Right hindlimb (tissue), 1 donor: ENCODE measurements at places on chromosomes 11 and 22.

DNA sequence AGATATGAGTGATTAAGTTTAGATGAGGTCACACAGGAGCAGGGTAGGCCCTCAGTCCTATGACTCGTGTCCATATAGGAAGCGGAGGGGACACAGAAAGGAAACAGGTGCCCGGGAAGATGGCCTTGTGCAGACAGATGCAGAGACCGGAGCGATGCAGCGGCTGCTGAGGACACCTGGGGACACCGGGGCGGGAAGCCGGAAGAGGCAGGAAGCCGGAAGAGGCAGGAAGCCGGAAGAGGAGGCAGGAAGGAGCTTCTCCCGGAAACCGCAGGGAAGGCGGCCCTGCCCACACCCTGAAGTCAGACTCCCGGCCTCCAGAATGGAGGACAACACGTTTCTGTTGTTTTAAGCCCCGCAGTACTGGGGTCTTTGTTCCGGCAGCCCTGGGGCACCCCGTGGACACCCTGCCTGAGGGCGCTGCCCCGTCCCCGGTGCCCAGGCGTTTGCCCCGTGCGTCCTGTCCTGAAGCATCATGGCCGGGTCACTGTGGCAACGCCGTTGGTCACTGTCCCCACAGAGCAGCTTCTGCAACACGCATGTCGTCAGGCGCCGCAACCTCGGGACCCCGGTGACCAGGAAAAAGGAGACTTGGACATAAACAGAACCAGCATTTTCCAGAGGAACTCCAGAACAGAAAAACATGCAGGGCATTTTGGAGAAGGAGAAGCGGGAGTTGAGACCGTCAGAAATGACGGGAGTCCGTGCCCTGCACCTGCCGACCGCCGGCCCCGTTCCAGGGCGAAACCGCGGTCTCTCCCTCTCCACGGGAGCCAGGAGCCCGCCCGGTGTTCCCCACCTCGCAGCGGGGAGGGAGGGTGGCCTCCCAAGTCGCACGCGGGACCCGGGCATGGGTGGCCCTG lies 103.4 kb downstream of the BRD1 start:
- DNase-seq: no peak

DNA sequence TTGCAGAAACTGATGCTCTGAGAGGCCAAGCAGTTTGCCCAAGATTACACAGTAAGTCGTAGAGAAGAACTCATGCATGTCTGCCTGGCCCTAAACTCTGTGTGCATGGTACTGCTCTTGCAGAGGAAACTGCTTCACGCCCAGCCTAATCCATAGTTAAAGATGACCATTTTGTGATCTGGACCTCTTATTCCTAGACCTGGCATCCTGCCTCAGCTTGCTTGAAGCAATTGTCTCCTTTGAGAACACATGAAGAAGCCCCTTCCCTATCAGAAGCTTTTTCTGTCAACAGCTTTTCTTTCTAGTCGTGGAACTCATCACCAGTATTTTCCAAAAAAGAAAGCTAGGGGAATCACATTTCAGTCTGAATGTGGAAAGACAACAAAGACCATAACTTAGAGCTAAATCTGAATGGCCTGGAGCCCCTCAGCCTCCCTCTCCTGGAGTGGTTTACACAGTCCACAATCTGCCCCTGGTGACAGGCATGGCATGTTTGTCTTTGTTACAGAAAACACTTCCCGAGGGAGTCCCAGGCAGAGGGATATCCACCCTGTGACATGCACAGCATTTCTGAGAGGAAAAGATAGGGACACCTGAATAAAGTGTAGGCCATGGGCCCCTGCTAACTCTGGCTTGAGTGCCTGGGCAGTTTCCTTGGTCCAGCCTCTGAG lies 2.9 kb upstream of the FZD4 start:
- DNase-seq: no peak

- DNase-seq: no peak
Measured at GRCh38 chr22:32562916-32563315, 88.3 kb downstream of the FBXO7 start.

GRCh38 chr22:39234867-39235687 lies 9.7 kb downstream of the PDGFB start:
- DNase-seq: peak; percentile 46

- DNase-seq: peak; percentile 86
Measured at GRCh38 chr11:2531277-2531986, 86.6 kb downstream of the KCNQ1 start.

DNA sequence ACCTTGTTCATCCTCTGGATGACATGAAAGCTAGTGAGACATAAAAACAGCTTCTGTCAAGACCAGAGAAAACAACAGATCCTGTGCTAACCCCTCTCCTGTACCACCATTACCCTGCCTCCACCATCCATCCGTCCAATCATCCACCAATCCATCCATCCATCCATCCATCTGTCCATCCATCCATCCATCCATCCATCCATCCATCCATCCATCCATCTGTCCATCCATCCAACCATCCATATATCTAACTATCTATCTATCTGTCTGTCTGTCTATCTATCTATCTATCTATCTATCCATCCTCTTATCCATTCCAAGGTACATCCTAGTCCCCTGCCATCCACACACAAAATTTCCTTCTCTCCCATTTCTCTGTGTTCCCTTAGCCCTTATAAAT lies 46.6 kb upstream of the ME3 start:
- DNase-seq: no peak

DNA sequence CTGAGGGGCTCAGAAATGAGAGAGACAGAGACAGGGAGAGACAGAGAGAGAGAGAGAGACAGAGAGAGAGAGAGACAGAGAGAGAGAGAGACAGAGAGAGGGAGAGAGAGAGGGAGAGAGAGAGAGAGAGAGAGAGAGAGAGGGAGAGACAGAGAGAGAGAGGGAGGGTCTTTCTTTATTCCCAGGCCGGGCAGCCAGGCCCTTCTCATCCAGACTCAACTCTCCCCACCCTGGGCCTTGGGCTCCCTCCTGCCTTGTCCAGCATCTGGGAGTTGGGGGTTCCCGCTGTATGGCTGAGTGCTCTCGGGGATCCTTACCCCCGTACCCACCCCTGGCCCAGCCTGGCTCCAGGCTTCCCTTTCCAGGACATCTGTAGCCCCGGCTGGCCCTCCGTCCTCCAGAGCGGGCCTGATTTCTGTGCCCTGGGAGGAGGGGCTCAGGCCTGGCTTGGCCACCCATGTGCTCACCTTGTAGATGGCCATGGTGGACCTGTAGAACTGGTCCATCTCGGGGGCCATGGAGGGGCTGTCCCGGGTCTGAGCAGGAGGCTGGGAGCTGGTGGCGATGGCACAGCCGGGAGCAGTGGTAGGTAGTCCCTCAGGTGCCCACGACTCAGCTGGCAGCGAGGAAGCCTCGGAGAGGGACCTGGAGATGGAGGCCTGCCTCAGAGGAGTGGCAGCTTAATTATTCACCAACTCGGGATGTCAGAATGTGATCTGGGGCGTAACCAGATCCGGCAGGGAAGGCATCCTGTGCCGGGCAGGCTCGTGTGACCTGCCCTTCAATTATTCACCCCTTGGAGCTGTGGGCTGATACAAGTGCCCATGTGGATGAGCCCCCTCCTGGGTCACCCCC lies at the start of gene BAIAP2L2:
TSS of gene BAIAP2L2 (minus strand) at position 677 of the 855 bp plus-strand sequence. CDS start at position 518, 159 bp downstream.
- DNase-seq: no peak

DNA sequence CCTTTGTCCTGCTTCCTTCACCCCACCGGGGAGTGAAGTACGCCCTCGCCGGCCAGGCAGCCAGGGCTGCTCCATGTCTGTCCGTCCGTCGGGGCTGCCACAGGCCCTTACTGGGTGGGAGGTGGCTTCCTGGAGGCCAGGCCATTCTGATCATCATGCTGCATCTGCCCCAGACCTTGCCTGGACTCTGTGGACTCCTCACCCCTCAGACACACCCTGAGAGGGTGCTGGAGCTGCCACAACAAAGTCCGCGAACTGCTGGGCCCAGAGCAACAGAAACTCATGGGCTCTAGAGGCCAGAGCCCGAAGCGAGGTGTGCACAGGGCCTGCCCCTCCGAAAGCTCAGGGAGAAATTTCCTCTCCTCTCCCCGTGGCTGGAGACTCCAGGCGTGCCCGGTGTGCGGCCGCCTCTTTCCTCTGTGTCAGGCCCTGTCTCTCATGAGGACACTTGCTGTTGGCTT lies 124.2 kb downstream of the KCNQ1OT1 start:
- peak; percentile 10 for DNase-seq

GRCh38 chr11:6563667-6564066 lies 39.7 kb downstream of the RRP8 start:
- no peak for DNase-seq

DNA sequence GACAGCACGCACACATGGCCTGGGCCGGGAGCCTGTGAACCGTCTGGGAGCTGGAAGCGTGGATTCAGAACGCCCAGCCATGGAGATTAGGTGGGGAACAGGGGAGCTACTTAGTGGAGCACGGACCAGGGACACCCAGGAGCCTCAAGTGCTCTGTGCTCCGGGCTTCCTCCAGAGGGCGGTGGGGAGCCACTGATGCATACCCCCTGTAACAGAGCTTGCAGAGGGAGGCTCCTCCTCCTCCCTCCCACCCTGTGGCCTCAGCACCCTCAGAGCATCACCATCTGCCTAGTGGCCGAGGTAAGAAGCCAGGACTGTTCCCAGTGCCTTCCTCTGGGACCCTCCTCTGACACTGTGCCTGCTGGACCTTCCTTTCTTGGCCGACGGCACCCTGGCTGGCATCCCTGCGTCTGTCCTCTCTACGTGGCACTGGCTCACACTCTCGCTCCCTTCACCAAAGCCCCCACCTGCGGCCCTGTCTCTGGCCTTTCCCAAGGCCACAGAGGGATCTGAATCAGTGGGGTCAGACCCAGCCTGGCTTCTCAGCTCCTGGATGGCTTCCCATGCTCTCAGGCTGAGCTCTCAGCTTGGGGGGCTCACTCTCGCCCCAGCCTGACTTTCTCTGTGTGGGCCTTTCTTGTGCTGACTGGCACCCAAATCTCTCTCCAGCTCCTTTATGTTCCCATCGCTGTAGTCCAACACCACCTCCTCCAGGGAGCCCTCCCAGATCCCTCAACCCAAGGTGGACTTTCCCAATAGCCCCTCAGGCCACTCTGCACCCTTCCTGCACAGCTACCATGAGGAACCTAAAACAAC lies 780.9 kb downstream of the BRD1 start:
- peak; percentile 59 for DNase-seq
